Stimulated activated CD4-positive, alpha-beta T cell treated with anti-CD3 and anti-CD28 coated beads, TNF-alpha, amount 100 ng/mL, for 48 hours (primary cell): ENCODE measurements at places on chromosomes 4 and X.

DNA sequence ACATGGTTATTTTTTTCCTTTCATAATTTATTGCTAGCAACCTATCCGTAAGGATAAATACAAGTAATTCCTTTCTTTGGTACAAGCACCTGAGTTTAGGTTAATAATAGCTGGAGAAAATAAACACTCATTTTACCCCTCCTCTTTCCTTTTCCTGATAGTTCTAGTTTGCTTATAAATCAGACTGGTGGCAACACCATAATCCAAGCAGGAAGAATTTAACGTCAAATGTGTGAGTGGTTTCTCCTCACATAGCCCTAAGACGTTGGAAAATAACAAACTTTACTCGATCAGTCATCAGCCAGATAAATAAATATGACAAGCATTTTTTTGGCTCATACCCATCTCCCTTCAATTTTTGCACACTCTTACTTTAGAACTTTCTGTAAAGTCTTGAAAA is 190.3 kb upstream of the FAM241A start:
- no peak for DNase-seq

- peak; percentile 32 for DNase-seq
Measured at GRCh38 chr4:100095729-100096595, 94.3 kb downstream of the DDIT4L start.

DNA sequence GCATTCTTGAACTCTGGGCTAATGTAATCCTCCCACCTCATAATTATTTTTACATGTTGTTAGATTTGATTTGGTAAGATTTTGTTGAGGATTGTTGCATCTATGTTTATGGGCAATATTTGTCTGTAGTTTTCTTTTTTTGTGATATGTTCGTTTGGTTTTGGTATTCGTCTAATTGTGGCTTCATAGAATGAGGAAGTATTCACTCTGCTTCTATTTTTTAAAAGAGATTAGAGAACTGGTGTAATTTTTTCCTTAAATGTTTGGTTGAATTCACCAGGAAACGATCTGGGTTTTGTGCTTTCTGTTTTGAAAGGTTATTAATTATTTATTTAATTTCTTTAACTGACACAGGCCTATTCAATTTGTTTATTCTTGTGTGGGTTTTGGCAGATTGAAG is 161.2 kb upstream of the NUDT6 start:
- DNase-seq = no peak

- no peak for DNase-seq
Measured at GRCh38 chrX:75086731-75087195, 69.3 kb downstream of the ABCB7 start.

- DNase-seq = no peak
Measured at GRCh38 chr4:85177092-85177491, 210.6 kb upstream of the WDFY3 start.

GRCh38 chrX:31117266-31117665 is 45.4 kb upstream of the FTHL17 start:
- no peak for DNase-seq

- DNase-seq = no peak
Measured at GRCh38 chr4:63708661-63709060, 700.6 kb downstream of the TECRL start.

DNA sequence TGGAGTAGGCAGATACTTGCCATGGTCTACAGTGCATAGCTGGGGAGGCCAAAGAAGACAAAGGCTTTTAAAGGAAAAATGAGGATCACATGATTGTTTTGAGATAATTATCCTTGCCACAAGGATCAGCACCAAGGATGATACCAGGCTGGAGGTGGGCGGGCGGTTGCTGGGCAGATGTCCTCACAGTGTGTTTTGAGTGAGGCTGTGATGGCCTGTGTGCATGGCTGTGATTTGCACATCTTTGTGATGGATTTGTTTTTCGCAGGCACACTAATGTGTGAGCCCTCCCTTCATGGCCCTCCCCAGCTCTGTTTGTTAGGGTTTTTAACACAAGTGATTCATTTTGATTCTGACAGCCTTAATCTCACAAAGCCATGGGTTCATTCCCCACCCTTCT is 46.8 kb downstream of the RGS12 start:
- no peak for DNase-seq

GRCh38 chr4:25882226-25882625 is 19.4 kb upstream of the SEL1L3 start:
- DNase-seq = no peak

- no peak for DNase-seq
Measured at GRCh38 chr4:176363072-176363471, 43.3 kb downstream of the SPCS3 start.

DNA sequence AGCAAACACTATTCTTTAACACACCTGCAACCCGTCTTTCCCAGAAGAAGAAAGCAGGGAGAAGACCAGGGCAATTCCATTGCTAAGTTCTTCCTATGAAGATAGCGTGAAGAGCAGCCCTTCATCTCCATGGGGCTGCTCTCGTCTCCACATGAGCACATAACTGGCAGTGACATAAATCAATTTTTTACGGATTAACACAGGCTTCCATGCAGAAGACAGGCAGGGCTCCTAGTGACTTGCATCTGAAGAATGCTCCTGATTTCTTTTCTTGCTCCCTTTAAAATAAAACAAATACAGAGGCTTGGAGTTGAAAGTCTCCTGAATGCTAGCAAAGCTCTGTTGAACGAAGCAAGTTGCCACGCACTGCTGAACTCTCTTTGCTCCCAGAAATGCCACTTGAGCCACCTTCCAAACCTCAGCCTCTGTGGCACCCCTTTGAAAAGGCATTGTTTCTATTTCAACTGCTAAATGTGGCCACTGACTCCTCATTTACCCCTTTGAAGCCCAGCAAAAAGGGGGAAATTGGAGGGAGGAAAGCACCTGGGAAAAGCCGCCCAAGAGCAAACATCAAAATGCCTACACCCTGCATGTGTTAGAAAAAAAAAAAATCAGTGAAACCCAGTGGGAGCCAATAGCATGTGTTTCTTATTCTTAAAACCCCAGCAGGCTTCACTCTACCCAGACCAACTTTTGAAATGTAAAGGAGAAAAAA is 383.7 kb downstream of the IDS start:
- no peak for DNase-seq

- no peak for DNase-seq
Measured at GRCh38 chr4:132991111-132991510, 158.0 kb upstream of the PCDH10 start.

DNA sequence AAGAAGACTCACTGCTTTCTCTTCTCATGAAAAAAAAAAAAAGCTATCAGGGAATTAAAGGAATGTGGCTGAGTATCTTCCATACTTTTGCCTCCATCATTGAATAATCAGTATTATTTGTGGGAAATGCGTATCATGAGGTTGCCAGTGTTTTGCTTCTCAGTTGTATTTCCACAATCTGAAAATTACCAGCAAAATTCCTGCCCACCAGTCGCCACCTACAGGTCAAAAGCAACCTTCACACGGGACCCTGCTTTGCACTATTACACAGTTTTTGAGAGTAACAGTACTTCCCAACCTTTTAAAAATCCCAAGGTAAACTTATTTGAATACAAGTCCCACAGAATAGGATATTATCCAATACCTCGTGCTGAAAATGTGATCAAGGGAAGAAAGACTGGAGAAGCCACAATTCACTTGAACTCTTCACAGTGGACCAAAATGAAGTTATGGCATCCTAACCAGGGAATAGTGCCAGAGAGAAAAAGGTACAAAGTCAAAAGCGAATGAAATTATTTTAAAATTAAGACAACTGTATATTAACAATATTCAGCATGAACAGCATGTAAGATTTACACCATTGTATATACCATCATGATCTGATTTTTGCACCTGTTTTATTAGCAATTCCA is 30.4 kb downstream of the PGRMC1 start:
- DNase-seq = no peak

DNA sequence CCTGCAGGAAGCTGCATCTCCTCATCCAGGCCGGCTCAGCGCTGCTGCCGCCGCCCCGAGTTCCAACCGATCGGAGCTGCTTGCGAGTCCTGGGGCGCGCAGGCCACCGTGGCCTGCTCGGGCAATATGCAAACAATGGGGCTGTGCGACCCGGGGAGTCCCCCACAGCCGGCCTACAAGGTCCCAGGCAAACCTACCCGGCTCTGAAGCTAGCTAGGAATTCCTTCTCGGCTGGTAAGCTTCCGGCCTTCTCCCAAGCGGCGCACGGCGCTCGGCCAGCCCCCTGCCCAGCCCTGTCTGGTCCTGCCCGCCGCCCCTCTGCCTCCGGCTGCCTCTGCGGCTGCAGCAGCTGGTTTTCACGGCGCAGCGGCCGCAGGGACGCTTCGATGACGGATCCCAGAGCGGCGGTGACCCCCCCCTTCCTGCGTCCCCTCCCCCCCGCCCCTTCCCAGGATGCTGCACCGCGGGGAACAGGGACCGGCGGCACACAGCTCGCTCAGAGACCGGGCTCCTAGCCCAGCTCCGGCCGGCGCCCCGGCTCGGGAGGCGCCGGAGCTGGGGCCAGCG is 59.4 kb downstream of the TSC22D3 start:
- DNase-seq = no peak

GRCh38 chr4:93828332-93828994 is at the start of gene ATOH1:
Gene ATOH1 (plus strand): TSS chr4:93828753. CDS start chr4:93828927, 174 bp downstream.
- DNase-seq = no peak

GRCh38 chr4:8617486-8618040 is 25.0 kb downstream of the CPZ start:
- DNase-seq = no peak

DNA sequence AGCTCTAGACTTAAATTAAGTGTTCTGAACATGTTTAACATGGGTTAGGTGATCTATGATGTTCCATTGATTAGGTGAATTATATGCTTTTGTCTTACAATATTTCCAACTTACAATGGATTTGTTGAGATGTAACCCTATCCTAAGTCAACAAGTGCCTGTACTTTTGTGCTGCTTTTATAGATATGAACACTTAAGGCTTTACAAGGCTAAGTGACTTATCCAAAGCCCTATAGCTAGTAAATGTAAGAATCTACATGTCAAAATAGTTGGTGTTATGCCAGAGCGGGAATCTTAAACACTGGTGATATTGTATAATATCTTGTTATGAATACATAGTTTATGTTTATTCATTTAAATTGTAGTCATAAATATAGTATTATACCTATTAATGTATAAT is 1629.1 kb upstream of the IGFBP7 start:
- no peak for DNase-seq

GRCh38 chr4:57094832-57095223 is 15.4 kb downstream of the IGFBP7 start:
- no peak for DNase-seq

- DNase-seq = no peak
Measured at GRCh38 chr4:1318488-1319213, 28.4 kb upstream of the UVSSA start.

DNA sequence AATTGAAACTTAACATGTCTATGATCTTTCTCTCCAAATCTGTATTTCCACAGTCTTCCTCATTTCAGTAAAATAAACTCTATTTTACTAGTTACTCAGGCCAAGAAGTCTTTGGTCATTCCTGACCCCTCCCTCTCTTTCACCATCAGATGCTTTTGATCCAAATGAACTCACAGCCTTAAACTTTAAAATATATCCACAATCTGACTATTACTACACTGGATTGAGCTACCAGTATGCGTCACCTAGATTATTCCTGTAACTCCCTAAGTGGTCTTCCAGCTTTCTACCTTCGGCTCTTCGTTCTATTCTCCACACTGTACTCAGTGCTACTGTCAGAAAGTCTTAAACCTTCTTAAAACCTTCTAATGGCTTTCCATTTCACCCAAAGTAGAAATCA is 195.1 kb downstream of the FBXW7 start:
- DNase-seq = no peak

GRCh38 chrX:65575022-65575421 is 40.4 kb upstream of the LAS1L start:
- DNase-seq = no peak

DNA sequence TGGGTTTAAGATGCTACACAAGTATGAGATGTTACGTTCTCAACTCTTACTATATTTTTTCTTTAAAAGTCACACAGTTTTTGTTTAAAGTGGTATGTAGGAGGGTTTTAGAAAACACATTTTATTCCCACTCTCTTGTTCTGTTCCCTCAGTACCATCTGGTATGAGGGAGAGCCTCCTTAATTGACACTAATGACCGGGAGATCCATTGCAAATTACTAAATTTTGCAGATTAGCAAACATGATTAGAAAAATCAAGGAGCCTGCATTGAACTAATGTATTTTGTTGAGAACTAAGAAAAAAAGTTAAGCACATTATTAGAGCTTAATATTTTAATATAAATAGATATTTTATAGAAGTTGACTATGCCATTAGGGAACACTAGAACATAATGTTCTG is 87.3 kb upstream of the UNC5C start:
- DNase-seq = no peak

GRCh38 chr4:125283707-125284279 is 31.0 kb upstream of the FAT4 start:
- no peak for DNase-seq

DNA sequence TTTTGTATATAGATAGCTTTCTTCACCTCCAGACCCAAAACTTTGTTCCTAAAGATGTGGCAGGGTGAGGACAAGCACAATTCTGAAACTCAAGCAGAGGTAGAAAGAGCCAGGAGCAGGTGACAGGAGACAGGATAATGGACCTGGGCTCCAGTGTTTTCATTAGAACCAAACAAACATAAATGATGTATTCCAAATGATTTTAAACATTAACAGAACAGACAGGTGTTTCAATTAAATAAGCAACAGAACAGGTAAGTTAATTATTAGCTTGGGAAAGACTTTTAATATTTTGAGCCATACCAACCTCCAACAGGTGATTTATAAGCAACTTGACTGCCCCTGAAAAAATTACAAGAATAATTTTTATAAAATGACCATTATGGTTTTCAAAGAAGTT is 459.4 kb upstream of the LCORL start:
- no peak for DNase-seq

- DNase-seq = no peak
Measured at GRCh38 chrX:149043401-149043800, 461.7 kb downstream of the IDS start.

DNA sequence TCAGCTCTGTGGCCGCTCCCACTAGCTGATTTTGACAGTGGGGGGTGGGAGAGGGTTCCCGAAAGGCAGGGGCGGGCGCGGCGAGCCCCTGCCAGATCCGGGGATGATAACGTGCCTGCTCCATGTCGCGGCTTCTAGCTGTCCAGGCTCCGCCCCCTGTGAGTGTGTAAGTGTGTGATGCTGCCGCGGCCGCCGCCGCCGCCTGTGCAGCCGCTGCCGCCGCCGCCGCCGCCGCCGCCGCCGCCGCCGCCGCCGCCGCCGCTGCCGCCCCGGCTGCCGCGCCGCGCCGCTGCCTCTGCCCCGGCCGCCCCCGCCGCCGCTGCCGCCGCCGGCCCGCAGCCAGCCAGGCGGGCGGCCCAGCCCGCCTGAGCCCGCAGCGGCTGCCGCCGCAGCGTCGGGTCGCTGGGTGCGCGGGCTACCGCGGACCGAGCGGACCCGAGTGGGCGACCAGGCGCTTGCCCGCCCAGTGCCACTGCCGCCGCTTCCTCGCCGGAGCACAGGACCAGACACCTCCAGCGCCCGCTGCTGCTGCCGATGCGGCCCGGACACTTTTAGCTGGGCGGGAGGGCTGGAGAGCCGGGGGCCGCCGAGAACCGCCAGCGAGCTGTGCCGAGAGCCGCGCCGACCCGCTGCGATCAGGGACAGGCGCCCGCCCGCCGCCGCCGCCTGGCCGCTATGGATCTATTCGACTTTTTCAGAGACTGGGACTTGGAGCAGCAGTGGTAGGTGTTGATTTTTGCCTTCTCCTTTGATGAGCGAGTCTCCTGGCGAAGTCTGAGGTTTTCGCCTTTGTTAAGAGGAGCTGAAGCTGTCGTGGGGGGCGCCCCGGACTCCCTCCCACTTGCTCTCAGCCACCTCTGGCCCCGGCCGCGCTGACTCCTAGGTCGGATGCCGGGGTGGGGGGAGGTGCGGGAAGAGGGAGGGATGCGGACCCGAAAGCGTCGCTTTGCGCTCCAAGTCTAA is at the start of gene AFF2:
AFF2 (plus strand) TSS at position 195 of the 963 bp plus-strand sequence; CDS start at position 676, 481 bp downstream.
- peak; percentile 22 for DNase-seq

GRCh38 chr4:138740816-138741745 is 274.5 kb upstream of the NOCT start:
- DNase-seq = no peak
